ENCODE measurements at places on chromosomes 2 and 18.

GRCh38 chr2:164388511-164388910 is 232.8 kb downstream of the GRB14 start:
- no peak for DNase-seq

GRCh38 chr18:8802017-8802672 is 96.8 kb downstream of the MTCL1 start:
- DNase-seq = no peak

DNA sequence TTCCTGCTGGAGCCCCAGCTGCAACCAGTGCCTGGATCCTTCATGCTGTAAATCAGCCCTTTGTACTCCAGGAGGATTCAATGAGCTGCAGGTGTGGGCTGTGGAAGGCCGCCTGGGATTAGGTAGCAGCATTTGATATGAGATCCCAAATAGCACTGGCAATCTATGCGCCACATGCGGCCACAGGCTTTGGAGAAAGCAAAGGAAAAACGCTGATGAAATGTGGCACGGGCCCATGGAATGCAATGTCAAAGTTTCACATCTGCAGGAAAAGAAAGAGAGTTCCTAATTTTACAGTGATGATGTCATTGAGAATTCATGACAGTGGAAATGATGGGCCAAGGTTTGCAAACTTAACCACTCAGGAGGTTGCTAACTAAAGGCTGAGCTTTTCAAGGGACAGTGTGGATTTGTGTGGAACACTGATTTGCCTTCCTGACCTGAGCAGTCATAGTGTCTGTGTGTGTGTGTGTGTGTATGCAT is 216.4 kb upstream of the OSR1 start:
- peak; percentile 65 for DNase-seq

- no peak for DNase-seq
Observed at GRCh38 chr2:65979446-65979845, 455.5 kb upstream of the MEIS1 start.

- DNase-seq = no peak
Observed at GRCh38 chr2:205481861-205482260, 200.4 kb upstream of the NRP2 start.

DNA sequence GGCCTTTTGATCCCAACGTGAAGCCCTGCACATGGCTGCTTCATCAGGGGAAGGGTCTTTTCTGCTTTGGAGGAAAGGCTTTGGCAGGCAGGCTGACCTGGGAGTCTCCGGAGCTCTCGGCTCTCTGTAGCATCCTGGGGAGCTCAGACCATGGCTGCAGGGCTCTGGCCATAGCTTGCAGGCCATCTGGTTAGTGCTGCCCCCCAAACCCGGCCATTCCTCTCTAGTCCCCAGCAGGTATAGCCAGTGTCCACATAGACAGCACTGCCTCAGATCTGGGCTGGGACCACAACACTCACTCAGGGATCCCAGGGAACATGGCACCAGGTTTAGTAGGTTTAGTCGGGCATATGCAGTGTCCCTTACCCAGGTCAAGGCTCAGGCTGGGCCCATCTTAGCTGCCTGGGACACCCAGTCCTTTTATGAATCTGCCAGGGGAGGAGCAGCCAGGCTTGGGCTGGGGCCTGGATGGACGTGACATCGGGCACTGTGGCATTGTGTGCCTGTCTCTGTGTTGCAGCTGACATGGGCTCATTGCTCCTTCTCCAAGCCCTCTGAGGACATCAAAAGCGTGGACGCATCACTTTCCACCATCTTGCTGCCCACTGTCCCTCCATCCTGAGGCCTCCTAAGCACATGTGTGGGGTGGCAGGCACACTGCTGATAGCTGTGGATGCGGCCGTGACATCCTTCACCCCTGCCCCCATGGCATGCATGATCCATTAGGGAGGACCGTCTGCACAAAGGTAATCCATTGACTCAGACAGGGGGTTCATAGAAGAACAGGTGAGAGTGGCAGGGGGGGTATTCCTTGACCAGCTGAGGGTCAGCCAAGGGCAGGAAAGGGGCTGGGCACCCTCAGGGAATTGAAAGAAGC is 19.2 kb upstream of the GPR35 start:
- no peak for DNase-seq

DNA sequence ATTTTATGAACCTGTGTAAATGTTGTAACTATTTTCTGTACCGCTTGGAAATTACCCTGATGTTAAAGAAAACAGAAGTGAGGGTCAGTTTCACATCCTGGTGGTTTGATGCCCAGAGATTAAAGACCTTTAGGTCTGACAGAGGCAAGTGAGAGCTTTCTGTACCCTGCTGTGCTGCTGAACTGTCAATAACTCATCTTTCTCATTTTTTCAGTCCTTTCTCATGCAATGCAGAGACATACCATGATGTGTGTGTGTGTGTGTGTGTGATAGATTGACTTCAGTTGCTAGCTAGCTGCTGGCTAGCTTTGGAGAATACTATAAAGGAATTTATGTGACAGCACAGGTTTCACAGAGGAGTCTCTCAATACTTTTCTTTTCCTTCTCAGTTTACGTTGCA is 2025.6 kb upstream of the LRRTM1 start:
- DNase-seq = no peak

DNA sequence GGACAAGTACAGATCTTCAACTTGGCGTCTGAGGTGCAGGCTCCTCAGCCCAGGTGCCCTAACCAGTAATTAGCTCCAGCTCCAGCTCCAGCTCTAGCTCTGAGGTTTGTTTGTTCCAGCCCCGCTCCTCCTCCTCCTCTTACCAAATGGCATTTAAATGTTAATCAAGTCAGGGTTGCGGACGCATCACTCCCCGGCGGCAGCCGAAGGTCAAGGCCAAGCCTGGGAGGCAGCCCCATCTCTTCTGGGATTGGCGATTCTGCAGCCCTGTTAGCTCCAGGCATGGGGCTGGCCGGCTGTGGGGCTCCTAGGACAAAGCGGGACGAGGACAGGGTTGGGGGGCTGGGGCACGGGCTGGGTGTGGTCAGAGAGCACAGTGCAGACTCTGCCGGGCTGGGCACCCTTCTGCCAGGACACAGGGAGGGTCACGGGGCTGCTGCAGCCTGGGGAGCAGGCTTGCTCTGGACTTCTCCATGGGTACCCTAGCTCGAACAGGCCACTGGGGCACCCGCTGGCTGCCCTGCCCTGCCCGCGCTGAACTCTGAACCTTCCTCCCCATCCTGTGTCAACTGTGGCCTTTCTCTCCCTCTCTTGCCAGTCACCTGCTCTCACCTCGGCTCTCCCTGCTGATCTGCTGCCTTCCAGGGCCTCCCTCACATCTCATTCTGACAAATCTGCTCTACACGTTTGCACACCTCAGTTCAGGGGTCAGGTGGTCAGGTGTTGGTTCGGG is 203.3 kb downstream of the CELF4 start:
- no peak for DNase-seq

DNA sequence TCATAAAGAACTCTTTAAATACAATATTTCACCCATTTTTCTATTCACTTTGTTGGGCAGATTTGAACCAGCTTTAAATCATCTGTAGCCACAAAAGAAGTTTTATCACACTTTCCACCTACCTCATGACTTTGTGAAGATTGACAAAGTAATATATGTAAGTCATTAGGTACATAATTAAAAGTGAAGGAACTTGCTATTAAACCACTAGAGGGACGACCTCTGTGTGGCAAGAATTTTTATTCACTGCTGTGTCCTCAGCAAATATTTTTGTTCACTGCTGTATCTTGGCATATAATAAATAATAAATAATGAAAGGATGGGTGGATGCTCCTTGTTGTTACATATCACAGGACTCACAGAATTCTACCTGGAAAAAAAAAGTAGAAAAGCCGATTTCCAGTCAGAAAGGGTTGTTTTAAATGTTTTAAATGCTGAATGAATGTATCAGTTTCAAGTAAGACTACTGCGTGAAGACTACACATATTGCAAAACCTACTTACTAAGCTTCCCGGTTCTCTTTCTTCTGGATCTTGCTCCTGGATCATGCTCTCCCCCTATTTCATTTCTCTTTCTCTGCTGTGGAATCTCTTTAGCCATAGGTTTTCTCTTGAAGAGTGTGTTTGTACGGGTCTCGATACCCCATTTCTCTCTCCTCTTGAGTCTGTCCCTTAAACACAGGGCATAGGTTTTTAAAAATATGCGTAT is 44.8 kb downstream of the KCMF1 start:
- DNase-seq = no peak

GRCh38 chr2:205860885-205861284 is 178.6 kb downstream of the NRP2 start:
- no peak for DNase-seq

GRCh38 chr2:163659224-163659623 is 76.6 kb downstream of the FIGN start:
- no peak for DNase-seq

DNA sequence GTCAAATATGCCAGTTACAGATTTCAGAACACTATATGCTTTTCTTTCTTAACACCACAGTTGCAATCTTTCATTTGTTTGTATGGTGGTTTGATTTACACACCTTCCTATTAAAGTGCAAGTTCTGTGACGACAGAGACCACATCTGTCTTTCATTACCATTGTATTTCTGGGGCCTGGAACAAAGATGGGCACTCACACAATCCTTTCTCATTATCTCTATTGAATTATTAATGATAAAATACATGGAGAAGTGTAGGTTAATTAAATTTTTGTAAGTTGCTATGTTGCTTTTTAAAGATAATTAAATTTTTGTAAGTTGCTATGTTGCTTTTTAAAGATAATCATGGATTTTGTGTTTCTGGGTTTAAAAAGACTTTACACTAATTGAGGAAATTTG is 79.9 kb downstream of the KCTD18 start:
- DNase-seq = no peak

DNA sequence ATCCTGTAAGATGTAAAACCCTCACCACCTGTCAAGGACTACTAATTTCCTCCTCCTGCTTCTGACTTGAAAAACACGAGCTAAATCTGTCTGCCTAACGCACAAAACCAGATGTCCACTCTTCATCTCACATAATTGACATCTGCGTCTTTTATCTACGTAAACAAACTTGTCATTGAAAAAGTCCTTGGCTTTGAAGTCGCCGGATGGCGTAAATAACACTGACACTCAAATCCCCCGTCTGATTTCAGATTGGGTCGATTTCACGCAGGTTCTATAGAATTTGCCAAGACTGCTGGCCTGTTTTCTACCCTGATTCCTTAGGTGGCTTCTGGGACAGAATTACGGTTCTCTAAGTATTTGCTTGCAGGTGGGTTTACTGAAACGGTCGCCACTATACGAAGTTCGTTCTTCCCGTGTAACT is 539 bp upstream of the MOB4 start:
- peak; percentile 35 for DNase-seq

- DNase-seq = no peak
Observed at GRCh38 chr2:96072746-96073145, 38.0 kb upstream of the GPAT2 start.

DNA sequence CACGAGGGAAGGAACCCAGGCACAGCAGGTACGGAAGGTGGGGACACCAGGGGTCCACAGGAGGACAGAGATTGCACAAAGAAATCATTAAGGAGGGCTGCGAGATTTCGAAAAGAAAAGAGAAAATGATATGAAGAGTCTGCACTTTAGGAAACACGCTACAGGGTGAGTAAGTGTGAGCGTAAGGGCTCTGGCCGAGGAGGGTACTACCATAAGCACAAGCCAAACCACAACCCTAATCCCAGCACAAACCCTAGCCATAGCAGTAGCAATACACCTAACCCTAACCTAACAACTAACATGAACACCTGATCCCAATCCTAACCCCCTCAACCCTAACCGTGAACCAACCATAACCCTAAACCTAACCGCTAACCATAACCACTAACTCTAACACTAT is 104.0 kb downstream of the ZNF516 start:
- DNase-seq = no peak

DNA sequence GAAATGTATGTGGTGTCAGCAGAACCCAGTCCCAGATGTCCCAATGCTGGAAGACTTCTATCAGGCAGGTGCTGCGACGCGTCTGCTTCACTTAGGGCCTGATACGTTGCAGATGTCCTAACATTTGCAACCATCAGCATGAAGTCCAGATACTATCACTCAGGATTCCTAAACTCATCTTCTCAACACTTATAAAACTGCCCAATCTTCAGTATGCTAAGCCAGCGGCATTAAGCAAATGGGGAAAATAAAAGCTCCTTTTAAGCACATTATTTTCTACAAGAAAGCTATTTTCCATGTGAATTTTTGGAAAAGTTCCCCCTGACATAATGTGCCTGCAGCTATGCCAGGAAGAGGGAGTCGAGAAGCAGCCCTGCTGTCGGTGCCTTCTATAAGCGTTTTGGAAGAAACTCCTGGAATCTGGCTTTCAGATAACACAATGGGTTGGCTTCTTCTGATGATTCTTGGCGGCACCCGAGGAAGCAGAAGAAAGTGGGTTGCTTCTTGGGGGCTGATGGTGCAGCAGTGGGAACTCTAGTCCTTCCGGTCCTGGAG is 60.7 kb upstream of the ITGA6 start:
- DNase-seq = no peak

DNA sequence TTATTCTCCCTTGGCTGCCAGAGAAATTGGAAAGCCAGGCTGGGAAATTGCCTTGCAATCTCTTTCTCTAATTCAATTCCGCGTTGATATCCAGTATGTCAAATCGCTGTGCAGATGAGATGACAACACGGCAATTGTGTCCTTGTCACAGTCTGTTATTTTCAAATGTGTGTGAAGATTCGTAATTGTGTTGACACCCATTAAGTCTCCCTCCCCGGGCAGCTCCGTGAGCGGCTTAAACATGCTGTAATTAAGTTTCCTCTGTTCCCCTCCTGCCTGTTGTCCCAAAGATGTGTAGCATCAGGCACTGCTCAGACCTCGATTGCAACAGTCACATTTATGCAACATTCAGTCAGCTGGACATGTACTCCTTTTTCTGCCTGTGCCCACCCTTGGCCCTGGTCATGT is 209.5 kb downstream of the LPIN1 start:
- DNase-seq = no peak

- DNase-seq = no peak
Observed at GRCh38 chr2:202031246-202031951, 2.3 kb upstream of the FZD7 start.

DNA sequence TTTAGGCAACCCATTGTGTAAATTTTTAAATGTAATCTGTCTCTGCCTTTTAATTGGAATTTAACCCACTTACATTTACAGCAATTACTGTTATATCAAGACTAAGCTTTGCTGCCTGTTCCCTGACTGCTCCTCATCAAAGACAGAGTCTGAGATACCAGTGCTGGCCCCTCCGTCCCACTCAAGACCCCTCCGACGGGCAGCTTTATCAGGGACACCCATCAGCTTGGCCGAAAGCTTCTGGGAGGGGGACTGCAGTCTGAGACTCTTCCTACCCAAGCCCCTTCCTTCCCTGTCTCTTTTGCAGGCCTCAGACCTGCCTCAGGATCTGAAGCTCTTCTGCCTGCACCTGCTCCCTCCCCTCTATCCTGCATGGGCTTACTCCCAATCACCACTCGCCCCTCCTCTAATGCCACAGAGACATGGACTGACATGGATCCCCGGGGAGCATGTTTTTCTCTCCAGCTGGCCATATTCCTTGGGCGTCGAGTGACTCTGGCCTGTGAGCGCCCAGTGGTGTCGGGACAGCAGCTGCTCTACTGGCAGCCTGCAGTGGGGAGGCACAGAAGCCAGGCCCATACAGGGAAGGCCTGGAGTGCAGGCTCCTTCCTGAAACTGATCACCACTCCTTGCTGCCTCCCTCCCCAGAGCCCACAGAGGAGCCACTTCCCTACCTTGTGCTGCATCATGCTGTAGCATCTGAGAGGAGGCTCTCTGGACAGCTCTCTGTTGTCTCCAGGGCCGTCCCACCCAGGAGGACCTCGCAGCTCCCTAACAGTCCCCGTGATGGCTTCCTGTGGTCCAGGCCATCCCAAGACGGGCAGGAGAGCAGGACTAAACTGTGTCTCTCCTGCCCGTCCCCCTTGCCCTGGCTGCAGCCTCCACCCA is 3.7 kb upstream of the KIF1A start:
- DNase-seq = no peak

Data from NCI-H1092 (cell line).